ENCODE measurements at places on chromosomes 6 and 20.

DNA sequence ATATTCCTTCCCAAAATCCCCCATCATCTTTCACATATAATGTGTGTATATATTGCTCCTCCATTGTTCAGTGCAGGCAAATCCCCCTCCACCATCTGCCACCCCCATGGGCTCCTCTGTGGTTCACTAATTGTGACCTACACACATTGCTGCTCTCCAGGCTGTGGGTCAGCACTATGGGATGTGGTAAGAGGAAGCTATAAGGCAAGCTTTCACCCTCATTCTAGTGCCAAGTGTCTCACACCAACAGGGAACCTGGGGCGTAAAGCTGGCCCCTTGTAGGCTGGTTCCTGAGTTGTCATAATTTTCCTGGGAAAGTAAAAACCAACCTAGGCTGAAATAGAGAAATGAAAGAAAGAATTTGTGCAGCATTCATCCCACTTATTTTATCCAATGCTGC, 16.8 kb downstream of the FKBP1A start:
- DNase-seq = no peak

DNA sequence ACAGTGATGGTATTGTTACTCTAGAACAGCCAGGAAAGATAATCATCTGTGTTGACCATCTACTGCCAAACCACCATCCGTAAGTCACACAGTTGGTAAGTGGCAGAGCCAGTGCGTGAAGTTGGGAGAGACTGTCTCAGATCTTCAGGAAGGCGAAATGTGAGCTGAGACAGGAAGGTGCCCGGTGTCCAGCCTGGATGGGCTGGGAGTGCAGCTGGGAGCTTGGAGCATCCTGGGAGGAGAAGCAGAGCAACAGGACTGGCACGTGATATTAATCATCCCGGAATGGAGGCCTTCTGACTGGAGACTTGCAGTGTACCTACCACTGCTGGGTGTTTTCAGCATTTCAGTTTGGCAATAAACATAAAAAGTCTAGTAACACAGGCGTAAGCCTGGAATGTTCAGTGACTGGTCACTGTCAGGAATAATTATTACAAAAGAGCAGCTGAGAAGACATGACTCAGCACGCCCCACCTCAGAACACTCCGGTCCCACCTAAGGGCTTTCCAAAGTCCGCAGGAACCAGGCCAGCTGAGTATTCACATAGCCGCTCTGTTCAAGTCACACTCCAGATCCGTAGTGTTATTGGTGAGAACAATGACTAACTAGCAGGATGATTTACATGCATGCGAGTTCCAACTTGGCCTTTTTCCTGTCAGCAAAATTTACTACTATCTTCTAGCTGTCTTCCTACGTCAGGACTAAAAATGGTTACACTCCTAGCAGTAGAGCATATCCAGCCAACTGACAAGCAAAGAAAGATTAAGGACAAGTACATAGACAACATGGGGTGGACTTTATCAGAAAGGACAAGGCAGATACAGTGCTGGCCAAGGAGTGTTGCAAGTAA, 45.1 kb upstream of the PNRC1 start:
- no peak for DNase-seq

DNA sequence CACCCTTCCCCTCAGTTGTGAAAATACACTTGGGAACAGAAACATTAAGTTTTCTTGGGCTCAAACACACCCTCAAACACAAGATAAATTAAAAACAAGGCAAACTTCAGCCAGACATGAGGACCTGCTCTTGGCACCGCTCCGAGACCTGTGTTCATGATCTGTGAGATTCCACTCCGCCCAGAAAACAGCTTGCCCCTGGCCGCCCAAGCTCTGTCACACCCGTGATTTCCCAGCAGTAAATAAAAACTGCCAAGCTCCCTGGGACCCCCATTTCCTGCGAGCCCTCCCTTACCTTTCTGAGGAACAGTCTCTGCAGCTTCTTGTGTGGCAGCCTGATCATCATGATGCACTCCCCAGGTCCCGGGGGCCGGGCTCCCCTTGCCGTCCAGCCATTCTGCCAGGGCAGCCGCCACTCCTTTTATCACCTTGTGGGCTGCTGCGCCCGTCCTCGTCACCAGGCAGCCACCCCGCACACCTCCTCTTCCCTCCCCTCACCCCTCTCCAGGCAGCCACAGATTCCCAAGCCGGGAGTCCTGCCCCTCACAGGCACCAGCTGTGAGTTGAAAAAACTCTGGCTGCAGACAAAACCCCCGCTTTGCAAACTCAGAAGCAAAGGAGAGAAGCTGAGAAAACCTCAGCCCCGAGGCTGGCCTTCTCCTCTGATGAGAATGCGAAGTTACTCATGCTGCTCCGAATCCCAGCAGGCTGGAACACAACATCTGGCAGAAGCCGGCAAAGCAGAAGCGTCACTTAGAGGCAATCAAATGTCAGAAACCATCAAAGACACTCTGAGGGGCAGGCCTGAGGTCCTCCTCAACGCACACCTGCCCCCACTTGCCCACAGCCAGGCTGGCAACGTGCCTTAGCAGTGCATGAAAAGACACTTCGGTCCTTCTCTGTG, 130.4 kb upstream of the RPS6KA2 start:
- no peak for DNase-seq

DNA sequence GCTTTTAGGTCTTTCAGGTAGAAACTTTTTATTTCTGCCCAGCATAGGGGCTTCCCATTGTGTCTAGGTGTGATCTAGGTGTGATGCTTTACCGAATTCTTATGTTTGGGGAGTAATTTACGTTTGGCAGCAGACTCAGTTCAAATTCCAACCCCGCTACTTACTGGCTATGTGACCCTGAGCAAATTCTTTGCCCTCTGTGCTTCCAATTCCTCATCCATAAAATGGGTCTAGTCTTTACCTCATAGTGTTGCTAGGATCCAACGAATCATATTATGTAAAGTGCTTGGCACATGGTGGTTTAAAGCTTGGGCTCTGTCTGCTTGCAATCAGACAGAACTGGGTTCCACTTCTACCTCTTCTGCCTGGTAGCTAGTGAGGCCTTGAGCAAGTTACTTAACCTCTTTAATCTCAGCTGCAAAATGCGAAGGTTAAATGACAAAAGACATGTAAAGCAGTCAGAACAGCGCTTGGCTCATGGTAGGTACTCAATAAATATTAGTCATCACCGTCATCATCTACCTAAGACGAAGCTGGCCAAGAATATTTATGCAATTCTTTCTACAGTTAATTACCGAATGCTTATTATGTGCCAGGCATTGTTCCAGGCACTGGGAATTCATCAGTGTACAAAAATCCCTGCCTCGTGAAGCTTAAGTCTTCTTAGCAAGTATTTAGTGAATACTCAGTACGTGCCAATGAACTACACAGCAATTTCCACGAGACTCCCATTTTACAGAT, 1.0 kb downstream of the NSFL1C start:
- no peak for DNase-seq

- DNase-seq = no peak
These were observed 75.1 kb downstream of the FOXA2 start for GRCh38 chr20:22509090-22509842.

DNA sequence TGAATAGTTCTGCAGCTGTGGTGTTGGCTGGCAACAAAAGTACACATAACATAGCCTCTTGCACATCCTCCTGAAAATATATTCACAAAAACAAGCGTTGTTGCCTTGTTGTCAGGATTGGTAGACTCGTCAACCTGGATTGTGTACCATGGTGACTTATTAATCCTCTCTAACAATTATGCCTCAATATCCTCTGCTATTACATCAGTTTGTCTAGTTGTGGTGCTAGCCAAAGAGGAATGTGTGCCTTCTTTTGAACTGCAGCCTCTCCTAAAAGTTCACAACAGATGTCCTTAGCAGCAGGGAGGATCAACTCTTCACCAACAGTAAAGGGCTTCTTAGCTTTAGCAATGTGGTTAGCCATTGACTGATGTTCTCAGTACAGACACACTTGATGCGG, 3.6 kb upstream of the SF3B5 start:
- DNase-seq = no peak

GRCh38 chr6:108363889-108364313, 69.0 kb downstream of the AFG1L start:
- no peak for DNase-seq

- peak; percentile 11 for DNase-seq
These were observed 34.2 kb upstream of the BTN3A2 start for GRCh38 chr6:26330859-26331217.

DNA sequence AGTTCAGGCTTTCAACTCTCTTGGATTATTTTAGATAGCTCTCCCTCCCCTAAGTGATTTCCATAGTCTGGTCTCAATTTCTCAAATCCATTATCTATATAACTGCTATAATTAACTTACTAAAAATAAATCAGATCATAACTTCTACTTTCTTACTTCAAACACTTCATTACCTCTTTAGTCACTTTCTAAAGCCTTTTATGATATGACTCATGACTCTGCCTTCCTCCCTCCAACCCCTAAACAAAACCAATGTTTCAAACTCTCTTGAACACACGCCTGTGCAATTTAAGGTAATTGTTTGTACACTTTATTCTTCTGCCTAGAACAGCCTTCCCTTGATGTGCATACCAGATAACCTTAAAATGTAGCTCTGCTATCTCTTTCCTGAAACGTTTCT, 100.5 kb downstream of the LMBRD1 start:
- no peak for DNase-seq

DNA sequence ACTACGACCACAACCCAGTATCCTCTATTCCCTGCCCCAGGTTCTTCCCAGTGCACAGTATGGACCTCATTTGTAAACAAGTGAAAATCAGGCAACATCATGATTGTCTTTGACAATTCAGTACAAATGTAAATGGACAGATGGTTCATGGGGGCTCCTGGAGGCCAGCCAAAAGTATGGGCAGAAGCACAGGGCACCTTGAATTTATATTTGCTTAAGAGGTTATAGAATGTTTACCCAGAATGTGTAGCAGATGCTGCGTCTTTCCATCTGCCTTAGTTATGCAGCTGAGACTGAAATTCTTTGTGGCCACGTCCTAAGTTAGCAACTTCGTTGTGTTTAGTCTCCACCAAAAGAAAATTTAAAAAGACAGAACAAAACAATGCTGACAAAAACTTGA, 559.6 kb upstream of the NRSN1 start:
- no peak for DNase-seq
